ENCODE measurements at places on chromosomes 6 and 20. TPM values are rescaled to one million over a fixed set of nuclear protein-coding genes. Genes with fewer than 3 reads are reported as not detected.

DNA sequence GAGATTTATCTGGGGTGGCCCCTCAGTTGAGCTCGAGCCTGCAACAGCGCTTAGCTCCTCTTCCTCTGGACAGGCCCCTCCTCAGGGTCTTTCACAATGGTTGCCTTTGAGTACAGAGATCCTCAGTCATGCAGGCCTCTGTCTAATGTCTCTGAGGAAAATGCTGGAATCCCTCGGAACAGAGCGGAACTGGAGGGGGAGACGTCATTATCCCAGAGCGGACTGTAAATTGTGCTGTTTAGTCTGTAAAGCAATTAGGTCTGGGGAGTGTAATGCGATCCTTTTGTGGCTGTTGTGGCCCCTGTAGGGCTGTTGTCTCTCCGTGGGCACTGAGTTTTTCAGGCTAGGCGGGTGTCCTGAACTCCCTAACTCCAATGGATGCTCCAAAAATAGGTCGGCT is 15.0 kb upstream of the DAAM2 start:
- no peak for DNase-seq

- DNase-seq = peak; percentile 81
These were observed 11.7 kb downstream of the C20orf96 start for GRCh38 chr20:278607-279571.

GRCh38 chr6:66662721-66663507 is 955.9 kb upstream of the EYS start:
- no peak for DNase-seq

DNA sequence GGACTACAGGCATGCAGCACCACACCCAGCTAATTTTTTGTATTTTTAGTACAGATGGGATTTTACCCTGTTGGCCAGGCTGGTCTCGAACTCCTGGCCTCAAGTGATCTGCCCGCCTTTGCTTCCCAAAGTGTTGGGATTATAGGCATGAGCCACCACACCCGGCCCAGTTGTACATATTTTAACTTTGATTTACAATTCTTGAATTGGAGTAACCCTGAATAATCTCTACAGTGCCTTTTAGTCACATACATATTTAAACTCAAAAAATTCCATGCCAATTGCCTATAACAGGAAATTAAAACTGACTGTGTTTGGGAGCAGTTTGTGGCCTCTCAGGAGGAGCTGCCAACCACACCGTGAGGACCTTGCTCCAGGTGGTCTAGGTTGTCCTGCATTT is 199.8 kb upstream of the PDE10A start:
- DNase-seq = no peak

GRCh38 chr20:2153326-2153725 is 51.7 kb downstream of the STK35 start:
- no peak for DNase-seq

GRCh38 chr6:32815996-32816395 is 806 bp downstream of the HLA-DOB start:
- DNase-seq = no peak

DNA sequence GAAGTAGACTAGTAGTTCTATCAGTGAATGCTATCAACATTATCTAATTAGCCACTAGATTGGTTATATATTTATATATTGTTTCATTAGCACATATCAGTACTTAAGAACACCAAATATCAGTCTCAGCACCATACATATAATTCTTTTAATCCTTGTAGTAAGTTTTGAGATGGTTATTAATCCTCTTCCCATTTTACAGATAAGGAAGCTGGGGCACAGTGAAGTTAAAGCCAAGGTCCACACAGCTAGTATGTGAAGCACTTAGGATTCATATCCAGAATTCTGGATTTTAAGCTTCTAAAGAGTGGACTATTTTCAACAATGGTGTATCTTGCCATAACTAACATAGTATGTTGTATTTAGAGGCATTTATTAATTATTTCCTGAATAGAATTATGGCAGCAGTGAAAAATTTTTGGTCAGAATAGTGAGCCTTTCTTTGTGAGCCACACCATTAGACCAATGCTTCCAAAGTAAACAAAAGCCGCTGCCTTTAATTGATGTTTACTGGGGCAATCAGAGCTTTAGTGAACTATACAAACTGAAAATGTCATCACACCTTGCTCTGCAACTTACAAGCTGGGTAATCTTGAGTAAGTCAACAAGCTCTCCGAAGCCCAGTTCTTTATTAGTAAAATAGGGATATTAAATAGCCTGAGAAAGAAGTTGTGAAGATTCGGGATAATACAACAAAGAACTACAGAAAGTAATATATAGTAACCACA is 41.9 kb upstream of the HBS1L start:
- no peak for DNase-seq

- no peak for DNase-seq
These were observed 17.8 kb downstream of the ADGRF4 start for GRCh38 chr6:47716207-47716606.

DNA sequence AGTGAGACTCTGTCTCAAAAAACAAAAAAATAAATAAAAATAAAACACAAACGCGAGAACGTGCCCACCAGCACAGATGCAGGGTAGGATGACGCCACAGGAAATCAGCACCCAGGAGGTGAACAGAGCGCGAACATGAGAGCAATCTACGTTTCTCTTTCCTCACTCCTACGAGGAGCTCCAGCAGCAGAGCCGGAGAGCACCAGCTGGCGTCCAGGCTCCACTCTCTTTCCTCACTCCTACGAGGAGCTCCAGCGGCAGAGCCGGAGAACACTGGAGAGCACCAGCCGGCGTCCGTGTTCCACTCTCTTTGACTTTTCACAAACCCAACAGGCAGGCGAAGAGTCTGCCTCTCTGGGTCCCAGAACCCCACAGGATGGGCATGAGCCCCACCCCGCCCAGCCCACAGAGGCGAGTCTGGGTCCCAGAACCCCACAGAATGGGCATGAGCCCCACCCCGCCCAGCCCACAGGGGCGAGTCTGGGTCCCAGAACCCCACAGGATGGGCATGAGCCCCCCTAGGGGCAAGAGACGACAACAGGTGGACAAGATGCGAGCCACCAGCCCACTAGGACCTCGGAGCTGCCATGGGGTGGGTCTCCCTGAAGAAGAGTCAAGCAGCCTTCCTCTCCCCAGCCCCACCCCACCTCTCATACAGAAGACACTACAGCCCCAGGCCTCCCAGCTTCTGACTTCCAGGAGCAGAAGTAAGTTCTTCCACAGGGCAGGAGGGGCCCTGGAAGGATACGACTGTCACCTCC is 20.2 kb downstream of the ZBTB46 start:
- DNase-seq = peak; percentile 35

DNA sequence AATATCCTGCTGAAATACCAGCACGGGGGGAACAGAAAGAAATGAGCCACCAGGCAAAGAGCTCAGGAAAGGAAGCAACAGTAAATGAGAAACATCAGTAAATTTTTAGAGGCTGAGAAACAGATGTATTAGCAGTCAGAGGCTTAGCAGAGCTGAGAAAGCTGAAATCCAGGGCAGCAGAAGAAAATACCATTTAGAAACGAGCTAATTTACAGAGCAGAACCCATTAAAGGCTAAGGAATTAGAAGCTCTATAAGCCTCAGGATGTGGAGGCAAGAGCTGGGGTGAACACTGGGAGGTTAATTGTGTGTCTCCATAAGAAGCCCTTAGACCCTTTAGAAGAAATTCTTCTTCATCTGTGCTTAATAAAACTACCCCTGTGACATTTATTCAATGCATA is 178.6 kb upstream of the RGS17 start:
- no peak for DNase-seq

DNA sequence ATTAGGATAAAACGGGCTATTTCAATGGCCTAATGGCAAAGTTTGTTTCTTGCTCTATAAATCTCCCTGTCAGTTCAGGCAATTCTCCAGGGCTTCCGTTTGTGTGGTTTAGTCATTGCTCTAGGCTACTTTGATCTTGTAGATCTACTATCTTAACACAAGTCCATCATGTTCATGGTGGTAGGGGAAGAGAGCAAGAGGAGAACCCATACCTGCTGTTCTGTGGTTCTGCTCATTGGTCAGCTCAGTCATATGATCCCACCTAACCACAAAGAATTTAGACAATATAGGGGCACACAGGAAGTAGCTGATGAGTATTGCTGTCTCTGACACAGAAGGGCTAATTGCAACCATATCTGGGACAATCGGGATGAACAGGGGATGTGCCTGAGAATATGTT is 4.9 kb upstream of the DEK start:
- no peak for DNase-seq

GRCh38 chr20:23257848-23258746 is 92.5 kb upstream of the NXT1 start:
- DNase-seq = no peak

DNA sequence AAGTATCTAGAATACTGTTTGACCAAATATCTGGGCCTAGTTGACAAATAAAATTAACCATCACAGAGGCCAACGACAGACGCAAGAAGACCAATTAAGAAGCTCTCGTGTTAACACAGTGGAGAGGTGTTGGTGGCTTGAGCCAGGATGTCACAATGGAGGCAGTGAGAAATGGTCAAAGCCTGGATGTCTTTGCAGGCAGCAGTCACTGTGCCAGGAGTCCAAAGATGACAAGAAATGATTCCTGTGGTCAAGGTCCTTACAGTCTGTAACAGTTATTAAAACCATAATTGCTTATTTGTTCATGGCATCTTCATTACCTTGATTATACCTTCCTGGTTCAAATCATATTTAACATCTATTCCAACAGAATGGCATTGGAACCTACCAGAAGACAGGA is 91.3 kb upstream of the EDN1 start:
- DNase-seq = no peak

GRCh38 chr6:54722328-54722727 is 124.2 kb upstream of the FAM83B start:
- no peak for DNase-seq

GRCh38 chr6:47229255-47229654 is 80.5 kb downstream of the TNFRSF21 start:
- no peak for DNase-seq

DNA sequence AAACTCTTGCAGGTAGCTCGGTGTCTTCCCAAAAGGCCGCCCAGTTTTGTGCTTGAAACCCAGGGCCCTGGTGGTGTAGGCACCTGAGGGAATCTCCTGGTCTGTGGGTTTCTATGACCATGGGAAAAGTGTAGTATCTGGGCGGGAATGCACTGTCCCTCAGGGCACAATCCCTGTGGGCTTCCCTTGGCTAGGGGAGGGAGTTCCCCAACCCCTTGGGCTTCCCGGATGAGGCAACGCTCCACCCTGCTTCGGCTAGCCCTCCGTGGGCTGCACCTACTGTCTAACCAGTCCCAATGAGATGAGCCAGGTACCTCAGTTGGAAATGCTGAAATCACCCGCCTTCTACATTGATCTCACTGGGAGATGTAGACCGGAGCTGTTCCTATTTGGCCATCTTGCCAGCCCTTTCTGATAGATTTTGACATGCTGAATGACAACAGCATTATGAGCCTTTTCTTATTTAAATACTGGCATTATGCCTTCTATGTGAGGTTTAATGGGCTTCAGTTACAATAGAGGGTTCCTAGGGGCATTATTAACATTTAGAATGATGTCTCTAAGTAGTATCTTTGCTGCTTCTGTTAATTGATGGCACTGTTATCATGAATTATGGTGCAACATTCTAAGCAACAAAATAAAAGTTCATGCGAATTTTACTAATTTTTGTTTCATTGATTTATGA is 133.7 kb upstream of the FLRT3 start:
- DNase-seq = no peak

DNA sequence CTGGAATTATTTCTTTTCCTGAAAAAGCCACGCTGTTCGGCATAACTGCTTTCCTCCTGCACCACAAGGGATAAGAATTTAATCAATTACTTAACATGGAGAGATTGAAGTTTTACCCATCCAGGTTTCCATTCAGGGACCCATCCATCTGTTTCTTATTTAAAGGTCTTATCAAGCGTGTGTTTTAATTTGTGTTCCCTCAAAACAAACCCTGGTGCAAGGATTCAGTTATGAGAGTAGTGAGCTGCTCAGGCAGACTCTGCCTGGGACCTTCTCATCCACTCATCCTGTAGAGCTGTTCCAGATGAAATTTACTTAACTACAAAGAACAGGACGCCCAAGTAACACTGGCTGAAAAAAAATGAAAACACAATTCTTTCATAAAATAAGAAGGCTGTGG is 97.8 kb downstream of the BANF2 start:
- no peak for DNase-seq

The GJA10 gene
- polyA plus RNA-seq = not detected

The CEP250 gene
- polyA plus RNA-seq = 11.0 TPM

The MEP1A gene
- polyA plus RNA-seq = not detected

The KHDC1L gene
- not detected for polyA plus RNA-seq
